Activated CD4-positive, alpha-beta T cell treated with anti-CD3 and anti-CD28 coated beads for 48 hours (primary cell): ENCODE measurements at places on chromosomes 5 and 9.

DNA sequence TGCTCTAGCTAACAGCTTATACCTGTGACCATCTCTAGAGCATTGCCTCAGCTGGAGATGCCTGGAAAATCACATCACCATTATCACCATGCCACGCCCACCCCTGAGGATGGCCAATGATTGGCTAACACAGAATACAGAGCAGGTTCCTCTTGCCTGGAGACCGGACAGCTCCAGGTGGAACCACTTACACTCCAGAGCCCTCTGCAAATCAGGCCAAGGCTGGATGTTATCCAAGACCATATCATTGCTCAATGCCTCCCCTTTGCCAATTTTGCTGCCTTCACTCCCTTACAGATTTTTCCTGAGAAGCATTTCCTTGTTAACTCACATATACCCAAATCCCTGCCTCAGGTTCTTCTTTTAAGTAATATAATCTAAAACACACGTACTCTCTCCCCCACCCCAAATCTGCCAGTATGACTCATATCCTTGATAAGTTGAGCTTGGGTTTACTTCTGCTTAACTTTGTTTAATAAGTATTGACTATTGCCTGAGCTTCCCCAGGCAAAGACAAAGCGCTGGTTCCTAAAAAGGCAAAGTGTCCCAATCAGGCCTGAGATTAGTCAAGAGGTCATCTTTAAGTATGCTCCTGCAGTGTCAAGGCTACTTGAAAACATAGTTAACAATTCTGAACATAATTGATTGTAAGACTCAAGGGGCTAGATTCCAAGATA lies 309.6 kb downstream of the EPB41L4A start:
- no peak for DNase-seq

DNA sequence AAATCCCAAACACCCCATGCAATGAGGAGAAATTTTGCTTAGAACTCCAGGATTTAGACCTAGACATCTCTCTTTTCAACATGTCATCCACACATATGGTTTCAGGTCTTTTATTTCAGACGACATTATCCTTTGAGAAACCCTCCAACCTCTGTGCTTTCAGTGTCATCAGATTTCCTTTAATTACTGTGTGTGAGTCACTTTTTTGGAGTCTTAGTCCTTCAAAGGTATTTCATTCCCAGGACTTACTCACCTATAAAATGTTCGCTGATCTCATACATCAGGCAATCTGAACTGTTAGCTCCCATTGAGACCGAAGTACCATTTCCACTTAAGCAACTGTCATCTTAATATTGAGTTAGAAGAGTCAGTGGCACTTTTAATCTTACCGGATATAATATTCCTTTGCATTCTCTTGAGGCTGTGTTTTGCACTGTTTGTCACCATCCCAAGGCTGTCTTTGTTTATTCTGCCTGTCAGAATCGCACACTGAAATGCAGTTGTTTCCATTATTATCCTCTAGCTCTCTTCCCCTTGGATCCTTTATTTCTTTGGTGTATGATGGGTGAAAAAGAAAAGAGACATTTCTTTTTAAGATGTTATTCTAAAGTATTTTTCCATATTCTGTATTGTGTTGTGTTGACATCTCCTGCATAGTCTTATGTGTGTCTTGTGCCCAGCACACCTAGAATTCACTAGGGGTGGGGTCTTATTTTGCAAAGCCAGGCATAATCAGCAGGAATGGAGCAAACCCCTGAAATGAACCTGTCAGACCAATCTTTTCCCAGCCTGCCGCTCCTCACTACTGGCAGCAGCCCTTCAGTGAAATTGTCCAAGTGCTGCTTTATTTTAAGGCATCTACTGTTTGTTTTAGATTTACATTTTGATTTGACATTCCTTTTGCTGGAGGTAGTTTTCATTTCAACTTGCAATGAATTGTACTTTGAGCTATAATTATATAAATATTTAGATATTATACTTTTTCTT lies 155.4 kb downstream of the PAM start:
- no peak for DNase-seq

- no peak for DNase-seq
Measured at GRCh38 chr9:79567671-79568098, 4.1 kb upstream of the TLE4 start.

DNA sequence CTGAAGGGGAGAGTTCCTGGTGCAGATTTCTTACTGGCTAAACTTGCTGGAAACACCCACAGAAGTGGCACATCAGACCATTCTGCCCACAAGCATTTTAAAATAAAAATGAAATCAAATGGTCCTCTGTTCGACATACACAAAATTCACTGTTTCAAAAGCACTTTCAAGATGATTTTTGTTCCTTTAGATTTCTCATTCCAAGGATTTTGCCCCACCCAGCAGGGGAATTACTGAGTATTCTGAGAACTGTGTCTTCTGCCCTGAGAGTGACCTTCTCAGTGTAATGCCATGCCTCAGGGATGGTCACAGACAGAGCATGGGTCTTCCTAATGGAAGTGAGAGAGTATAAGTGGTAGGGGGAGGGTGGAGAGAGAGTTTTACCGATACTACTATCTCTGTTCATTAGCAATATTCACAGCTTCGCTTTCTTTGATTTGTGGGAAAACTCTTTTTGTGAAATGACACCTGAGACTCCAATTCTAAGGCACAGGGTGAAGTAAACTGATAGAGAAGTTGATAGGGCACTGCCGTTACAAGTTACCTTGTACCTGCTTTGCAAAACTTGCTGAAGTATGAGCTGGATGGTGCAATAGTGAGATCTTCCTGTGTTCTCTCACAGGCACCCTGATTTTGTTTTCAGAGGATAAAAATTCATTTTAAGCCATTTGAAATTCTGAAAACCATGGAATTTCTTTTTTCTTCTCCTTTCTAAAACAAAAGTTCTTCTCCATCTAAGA lies 95.8 kb upstream of the CD180 start:
- DNase-seq = no peak

DNA sequence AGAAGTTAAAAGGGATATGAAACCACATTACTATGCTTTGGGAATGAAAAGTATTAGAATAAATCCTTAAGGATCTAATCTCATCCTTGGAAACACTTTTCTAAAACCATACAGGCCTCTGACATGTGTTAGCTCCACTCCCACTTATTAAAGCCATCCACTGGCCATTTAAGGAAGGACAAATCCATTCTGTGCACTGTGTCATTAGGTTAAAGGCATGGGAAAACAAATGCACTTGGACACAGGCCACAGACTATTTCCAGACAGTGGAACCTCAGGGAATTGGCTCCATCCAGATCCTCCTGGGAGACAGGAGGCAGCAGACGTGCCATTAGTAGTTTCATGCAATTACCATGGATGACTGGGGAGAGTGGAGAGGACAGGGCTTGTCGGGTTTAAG lies 454.9 kb downstream of the ENC1 start:
- no peak for DNase-seq

GRCh38 chr5:153460421-153460820 lies 30.0 kb upstream of the GRIA1 start:
- DNase-seq = no peak

- DNase-seq = no peak
Measured at GRCh38 chr9:126051446-126052130, 275.0 kb upstream of the MVB12B start.

DNA sequence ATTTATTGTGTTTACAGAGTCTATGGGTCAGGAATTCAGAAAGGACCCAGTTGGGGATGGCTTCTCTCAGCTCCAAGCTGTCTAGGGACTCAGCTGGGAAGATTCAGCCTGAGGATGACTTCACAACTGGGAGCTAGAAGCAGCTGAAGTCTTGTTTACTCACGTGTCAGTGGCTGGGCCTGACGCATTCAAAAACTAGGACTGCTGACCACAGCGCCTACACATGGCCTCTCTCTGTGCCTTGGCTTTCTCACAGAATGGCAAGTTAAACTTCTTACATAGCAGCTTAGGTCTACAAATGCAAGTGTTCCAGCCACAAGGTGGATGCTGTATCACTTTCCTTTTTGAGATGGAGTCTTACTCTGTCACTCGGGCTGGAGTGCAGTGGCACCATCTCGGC lies 16.3 kb upstream of the PPP2CA start:
- DNase-seq = no peak

GRCh38 chr9:4196376-4196775 lies 103.5 kb downstream of the GLIS3 start:
- DNase-seq = no peak

GRCh38 chr5:115542086-115542485 lies 2.5 kb downstream of the FEM1C start:
- DNase-seq = no peak

DNA sequence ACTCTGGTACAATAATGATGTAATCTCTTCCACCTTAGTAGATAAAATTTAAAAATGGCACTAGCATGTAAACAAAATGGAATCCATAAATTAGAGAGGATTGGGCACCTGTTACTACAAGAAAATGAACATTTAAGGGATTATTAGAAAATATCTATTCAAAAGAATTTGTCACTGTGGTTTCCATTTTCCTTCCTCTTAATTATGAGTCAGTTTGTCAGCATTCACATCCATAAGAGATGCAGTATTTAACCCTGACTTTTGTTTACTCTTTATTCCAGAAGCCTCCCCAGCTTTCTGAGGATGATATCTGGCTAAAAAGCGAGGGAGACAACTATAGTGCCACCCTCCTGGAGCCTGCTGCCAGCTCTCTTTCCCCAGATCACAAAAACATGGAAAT lies 72.1 kb downstream of the C9orf152 start:
- no peak for DNase-seq

- DNase-seq = no peak
Measured at GRCh38 chr5:151617841-151618710, 26.9 kb upstream of the FAT2 start.

GRCh38 chr9:133919253-133920115 lies 72.6 kb downstream of the VAV2 start:
- DNase-seq = no peak

- no peak for DNase-seq
Measured at GRCh38 chr5:108523360-108523759, 141.5 kb upstream of the FBXL17 start.

DNA sequence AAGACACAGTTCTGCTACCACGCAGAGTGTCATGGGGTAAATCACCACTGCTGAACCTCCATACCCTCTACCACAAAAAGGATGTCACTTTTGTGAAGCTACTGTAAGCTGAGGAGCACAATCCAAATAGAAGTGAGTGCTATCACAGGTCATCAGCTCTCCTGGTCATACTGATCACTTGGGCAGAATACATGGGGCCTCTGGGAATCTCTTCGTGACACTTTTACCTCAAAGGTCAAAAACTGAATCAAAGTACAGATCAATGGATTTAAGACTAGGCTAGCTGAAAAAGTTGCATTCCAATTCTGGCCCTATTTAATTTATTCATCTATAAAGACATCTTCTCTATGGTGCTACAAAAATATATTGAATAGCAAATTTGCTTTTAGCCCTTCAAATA lies 115.5 kb downstream of the MPDZ start:
- no peak for DNase-seq

GRCh38 chr5:14675865-14676300 lies 11.4 kb downstream of the OTULIN start:
- no peak for DNase-seq

DNA sequence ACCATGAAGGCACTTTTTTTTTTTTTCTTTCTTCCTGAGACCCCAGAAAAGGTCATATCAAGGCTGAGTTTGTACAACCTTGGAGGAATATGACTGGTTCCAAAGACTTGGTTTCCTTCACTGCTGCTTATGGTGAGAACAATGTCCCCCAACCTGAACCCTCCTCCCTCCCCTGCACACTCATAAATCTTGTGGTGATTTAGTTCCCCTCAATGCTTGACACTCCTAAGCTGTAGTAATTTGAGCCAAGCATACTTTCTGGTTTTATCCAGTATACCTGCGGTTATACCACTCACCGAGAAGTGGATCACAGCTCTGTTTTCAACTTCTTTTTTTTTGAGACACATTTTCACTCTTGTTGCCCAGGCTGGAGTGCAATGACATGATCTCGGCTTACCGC lies 149.9 kb upstream of the KLF4 start:
- no peak for DNase-seq

GRCh38 chr5:150034662-150035061 lies 34.1 kb downstream of the HMGXB3 start:
- DNase-seq = no peak

DNA sequence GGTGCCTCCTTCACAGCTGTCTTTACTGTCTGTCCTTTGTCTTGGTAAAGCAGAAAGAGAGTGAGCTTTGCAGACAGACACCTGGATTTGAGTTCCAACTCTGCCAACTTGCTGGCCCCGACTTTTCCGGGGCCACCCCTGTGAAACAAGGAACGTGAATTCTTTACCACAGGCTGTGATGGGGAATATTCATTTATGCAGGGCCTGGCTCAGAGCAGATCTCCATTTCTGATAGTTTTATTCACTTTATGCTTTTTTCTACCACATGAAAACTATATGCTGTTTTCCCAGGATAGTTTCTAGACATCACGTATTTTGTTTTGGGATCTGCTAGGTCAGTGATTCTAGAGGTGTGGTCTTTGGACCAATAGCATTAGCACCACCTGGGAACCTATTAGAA lies 211.8 kb downstream of the GRIA1 start:
- no peak for DNase-seq

- DNase-seq = no peak
Measured at GRCh38 chr9:35366627-35367026, 123.3 kb upstream of the RUSC2 start.

GRCh38 chr9:4086119-4087090 lies 213.5 kb downstream of the GLIS3 start:
- no peak for DNase-seq

DNA sequence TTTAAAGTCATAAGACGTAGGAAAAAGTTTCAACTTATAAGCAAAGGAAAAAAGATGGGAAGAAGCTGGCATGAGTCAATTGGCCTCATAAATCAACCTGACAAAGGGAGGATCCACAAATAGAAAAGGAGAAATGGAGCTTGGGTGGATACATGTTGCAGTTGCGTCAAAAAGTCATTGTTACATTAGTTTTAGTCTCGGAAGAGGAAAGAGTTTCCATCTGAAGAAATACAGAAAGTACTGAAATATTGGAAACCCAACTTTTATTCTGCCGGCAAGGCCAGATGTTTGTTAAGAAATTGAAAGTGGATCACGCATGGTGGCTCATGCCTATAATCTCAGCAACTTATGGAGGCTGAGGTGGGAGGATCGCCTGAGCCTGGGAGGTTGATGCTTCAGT lies 11.3 kb upstream of the TIMD4 start:
- no peak for DNase-seq

DNA sequence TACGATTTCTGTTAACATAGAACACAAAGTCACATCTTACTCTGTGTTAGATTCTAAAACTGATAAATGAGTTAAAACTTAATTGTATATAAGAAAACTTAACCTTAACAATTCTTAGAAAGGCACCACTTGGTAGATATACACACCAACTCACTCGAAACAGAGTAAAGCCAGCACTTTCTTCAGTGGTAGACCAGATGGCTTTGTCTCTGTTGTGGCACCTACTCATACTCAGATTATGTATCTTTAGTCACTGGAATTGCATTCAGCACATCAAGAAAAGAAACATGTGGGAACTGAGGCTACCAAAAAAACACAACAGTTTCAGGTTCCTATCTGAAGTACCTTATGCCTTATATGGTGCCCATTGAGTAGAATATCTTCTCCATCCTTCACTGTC lies 192.5 kb downstream of the ZNF608 start:
- no peak for DNase-seq

GRCh38 chr5:158166424-158166823 lies 307.5 kb upstream of the CLINT1 start:
- DNase-seq = no peak

- DNase-seq = no peak
Measured at GRCh38 chr5:141685591-141685990, 3.6 kb upstream of the ARAP3 start.
